Activated CD8-positive, alpha-beta T cell treated with anti-CD3 and anti-CD28 coated beads, Interleukin-2, amount 10 ng/mL, durations not matched to agents 7 days and 5 days (primary cell): ENCODE measurements at places on chromosomes 6 and 20. TPM values are rescaled to one million over a fixed set of nuclear protein-coding genes. Genes with fewer than 3 reads are reported as not detected.
A peak's percentile ranks its signal among the peaks of the same experiment; 100 is the strongest.

GRCh38 chr6:159730332-159730676, 3.0 kb downstream of the WTAP start:
- H3K4me3 ChIP-seq = peak overlapping the region; percentile 0
- peaks cover 54% of the 10 kb centered on the region for H3K4me1 ChIP-seq
- H3K36me3 ChIP-seq = peaks cover 41% of the 10 kb centered on the region
- H3K27ac ChIP-seq = no peak overlapping the region

- no peaks in the 10 kb centered on the region for H3K36me3 ChIP-seq
- H3K27me3 ChIP-seq = no peaks in the 10 kb centered on the region
- no peak for DNase-seq
- no peak overlapping the region for H3K4me3 ChIP-seq
- no peaks in the 10 kb centered on the region for H3K4me1 ChIP-seq
Measured at GRCh38 chr6:115582386-115582785, 478.3 kb downstream of the FRK start.

DNA sequence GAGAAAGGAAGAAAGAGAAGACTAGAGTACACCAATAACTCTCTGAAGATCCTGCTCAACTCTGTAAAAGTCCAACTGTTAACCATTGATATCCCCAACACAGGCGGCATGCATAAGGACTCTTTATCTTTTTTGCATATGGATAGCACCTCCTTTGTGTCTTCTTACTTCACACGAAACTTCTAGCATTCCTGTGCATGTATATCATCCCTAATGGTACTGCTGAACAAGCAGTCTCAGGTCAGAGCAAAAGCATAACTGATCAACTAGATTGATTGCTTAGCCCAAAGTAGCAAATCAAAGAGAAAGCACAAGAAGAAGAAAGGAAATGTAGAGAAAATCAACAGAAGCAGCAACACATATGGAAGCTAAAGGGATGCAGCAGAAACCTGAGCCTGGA, 234.4 kb downstream of the SYNE1 start:
- H3K36me3 ChIP-seq = no peaks in the 10 kb centered on the region
- H3K4me3 ChIP-seq = no peak overlapping the region
- H3K27ac ChIP-seq = no peak overlapping the region

DNA sequence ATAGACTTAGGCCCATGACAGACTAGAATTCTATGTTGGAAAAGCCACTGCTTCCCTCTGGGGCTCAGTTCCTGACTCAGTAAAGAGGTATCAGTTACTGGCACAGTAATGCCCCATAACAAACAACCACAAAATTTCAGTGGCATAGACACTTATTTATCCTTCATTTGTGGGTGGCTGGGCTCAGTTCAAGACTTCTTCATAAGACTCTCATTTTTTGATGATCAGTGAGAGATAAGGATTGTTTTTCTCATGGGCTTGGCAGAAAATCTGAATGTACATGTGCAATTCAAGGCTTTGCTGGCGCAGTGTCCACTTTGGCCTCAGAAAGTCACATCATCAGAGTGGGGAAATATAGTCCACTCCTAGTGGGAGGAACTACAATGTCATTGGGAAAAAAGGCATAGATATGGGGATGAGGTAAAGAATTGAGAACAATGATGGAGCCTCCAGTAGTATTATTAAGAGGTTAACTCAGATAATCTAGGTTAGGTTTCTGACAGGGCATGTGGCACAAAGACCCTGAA, 384.6 kb upstream of the FLRT3 start:
- H3K27ac ChIP-seq = no peak overlapping the region
- H3K36me3 ChIP-seq = no peaks in the 10 kb centered on the region
- H3K27me3 ChIP-seq = no peaks in the 10 kb centered on the region
- H3K4me1 ChIP-seq = no peaks in the 10 kb centered on the region
- DNase-seq = no peak

The LGSN gene
- total RNA-seq = not detected

The DOK5 gene
- not detected for total RNA-seq

The ANKRD60 gene
- not detected for total RNA-seq

DNA sequence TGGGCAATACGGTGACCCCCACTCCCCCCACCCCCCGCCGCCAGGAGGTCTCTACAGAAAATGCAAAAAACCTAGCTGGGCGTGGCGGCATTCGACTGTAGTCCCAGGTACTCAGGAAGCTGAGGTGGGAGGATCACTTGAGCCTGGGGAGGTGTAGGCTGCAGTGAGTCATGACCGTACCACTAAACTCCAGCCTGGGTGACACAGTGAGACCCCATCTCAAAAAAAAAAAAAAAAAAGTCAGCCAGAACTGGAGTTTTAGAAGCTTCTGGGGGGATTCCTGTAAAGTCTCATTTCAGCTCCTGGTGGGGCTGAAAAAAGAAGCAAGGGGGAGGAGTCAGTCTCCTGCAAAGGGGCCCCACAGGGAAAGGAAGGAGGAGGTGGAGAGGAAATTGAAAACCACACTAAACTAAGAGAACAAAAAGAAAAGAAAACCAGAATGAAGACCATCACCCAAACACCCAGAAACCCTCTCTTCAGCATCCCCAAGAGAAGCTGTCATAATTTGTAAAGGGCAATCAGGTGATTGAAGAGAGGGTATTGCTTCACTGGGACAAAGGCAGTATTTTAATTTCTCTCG, 50.4 kb downstream of the NOL4L start:
- peak; percentile 71 for DNase-seq
- peak overlapping the region; percentile 94 for H3K27ac ChIP-seq
- H3K4me3 ChIP-seq = peak overlapping the region; percentile 77
- peaks cover 75% of the 10 kb centered on the region for H3K4me1 ChIP-seq
- H3K36me3 ChIP-seq = peaks cover 23% of the 10 kb centered on the region

DNA sequence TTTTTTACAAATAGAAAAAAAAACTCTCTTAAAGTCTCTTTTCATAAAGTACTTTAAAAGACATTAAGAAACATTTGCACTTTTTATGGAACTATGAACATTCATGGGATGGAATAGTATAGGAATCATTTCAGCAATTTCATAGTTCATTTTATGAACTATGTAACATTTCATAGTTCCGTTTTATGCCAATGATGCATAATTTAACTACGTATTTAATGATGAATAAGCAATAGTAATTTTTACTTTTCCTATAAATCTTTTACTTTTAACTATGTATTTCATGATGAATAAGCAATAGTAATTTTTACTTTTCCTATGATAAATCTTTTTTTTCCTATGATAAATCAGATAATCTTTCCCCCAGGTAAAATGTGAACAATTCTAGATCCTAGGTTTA, 47.7 kb downstream of the FAM184A start:
- no peak for DNase-seq
- H3K27me3 ChIP-seq = no peaks in the 10 kb centered on the region
- no peaks in the 10 kb centered on the region for H3K4me1 ChIP-seq
- no peak overlapping the region for H3K27ac ChIP-seq

The ECT2L gene
- not detected for total RNA-seq

- H3K27ac ChIP-seq = no peak overlapping the region
- H3K4me3 ChIP-seq = no peak overlapping the region
- H3K36me3 ChIP-seq = no peaks in the 10 kb centered on the region
- H3K4me1 ChIP-seq = peaks cover 24% of the 10 kb centered on the region
- no peaks in the 10 kb centered on the region for H3K27me3 ChIP-seq
- DNase-seq = no peak
Measured at GRCh38 chr6:159831373-159831679, 31.2 kb downstream of the PNLDC1 start.

- peaks cover 4% of the 10 kb centered on the region for H3K27me3 ChIP-seq
- H3K4me3 ChIP-seq = no peak overlapping the region
- H3K36me3 ChIP-seq = no peaks in the 10 kb centered on the region
- H3K27ac ChIP-seq = no peak overlapping the region
- DNase-seq = no peak
Measured at GRCh38 chr6:29509711-29510110, 22.0 kb upstream of the MAS1L start.

The ATP9A gene
- total RNA-seq = not detected

The ASIP gene
- not detected for total RNA-seq

- H3K36me3 ChIP-seq = no peaks in the 10 kb centered on the region
- DNase-seq = no peak
- H3K27me3 ChIP-seq = peaks cover 41% of the 10 kb centered on the region
Measured at GRCh38 chr20:1808101-1808500, 87.1 kb upstream of the SIRPA start.

The LRFN2 gene
- not detected for total RNA-seq

The TGM2 gene
- total RNA-seq = 0.34 TPM

The CD109 gene
- total RNA-seq = 4.4 TPM

DNA sequence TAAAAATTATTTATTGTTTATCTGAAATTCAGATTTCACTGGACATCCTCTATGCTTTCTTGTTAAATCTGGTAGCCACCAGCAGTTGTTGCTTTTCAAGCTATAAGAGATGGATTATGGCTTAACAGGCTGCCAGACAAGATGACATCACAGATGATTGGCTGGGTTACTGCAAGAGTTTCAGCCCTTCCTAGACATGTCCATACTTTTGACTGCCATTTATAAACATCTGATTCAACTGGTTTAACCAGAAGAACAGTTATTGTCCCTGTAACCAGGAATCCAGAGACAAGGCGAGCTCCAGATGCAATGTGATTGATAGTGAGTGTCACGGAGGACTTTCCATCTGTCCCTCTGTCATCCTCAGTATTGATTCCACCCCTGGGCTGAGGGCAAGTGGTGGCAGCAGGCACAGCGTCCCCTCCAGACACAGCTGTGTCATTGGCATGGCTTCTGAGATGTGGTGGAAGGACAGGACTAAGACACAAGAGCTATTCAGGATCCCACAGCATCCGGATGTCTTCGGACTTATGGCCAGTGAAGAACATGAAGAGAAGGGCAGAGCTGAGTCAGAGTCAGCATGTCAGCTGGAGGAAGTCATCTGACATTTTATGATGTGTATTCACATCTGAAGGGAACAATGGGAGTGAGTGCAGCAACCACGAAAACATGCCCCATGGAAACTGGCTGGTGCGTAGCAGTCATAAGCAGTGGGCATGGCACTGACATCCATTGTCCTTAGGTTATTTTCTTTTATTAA, 284.5 kb upstream of the CDYL start:
- no peaks in the 10 kb centered on the region for H3K36me3 ChIP-seq
- no peak overlapping the region for H3K27ac ChIP-seq
- H3K4me1 ChIP-seq = no peaks in the 10 kb centered on the region
- no peaks in the 10 kb centered on the region for H3K27me3 ChIP-seq
- no peak overlapping the region for H3K4me3 ChIP-seq
- DNase-seq = no peak

DNA sequence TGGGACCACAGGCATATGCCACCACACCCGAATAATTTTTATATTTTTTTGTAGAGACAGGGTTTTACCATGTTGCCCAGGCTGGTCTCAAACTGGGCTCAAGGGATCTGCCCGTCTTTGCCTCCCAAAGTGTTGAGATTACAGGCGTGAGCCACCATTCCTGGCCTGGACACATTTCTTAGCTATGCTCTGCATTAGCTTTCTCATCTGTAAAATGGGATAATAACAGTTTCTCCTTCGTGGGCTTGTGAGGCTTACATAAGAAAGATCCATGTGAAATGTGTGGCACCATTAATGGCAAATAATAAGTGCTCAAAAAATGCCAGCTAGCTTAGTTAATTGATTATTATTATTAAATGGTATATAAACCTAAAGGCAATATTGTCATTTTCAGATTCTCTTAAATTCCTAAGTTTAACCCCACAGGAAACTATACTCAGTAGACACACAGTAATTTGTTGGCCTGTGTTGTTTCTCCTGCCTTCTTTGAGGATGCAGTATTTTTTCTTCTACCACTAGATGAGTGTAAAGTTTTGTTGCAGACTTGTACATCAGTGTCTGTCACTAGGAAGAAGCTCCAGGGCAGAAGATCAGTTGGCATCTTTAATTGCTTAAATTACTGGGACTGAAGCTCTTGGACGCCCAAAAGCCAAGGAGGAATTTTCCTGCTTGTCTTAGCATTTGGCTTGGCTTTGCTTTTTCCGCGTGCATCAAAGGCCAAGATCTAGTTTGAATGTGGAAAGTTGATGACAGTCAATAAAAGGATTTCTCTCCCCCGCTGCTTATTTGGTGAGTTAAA, 162.3 kb upstream of the ZNF217 start:
- no peak for DNase-seq
- peaks cover 63% of the 10 kb centered on the region for H3K4me1 ChIP-seq
- H3K27me3 ChIP-seq = no peaks in the 10 kb centered on the region

The BFSP1 gene
- total RNA-seq = 0.50 TPM
